ENCODE measurements at places on chromosomes 13 and 19.

- DNase-seq = no peak
Measured at GRCh38 chr13:84086847-84087162, 204.5 kb upstream of the SLITRK1 start.

GRCh38 chr13:62360609-62361008 lies 945.0 kb upstream of the PCDH20 start:
- DNase-seq = no peak

DNA sequence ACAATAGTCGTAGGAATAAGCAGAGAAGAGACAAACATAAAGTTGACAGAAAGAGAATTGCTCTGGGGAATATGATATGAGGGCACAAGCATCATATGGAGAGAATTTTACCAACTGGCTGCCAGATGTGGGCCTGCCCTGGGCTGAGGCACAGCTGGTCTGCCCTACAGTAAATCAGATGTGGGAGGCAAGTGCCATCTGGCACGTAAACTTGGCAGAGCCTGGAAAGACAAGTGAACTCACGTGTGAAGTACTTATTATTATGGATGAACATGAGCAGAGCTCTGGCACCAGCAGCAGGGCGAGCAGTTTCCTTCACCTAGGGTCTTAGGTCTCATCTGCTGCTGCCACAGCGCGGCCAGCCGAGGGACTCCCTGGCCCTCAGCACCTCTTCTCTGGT lies 20.6 kb downstream of the PCDH8 start:
- DNase-seq = no peak

GRCh38 chr19:16739546-16739945 lies 19.9 kb downstream of the NWD1 start:
- DNase-seq = no peak

DNA sequence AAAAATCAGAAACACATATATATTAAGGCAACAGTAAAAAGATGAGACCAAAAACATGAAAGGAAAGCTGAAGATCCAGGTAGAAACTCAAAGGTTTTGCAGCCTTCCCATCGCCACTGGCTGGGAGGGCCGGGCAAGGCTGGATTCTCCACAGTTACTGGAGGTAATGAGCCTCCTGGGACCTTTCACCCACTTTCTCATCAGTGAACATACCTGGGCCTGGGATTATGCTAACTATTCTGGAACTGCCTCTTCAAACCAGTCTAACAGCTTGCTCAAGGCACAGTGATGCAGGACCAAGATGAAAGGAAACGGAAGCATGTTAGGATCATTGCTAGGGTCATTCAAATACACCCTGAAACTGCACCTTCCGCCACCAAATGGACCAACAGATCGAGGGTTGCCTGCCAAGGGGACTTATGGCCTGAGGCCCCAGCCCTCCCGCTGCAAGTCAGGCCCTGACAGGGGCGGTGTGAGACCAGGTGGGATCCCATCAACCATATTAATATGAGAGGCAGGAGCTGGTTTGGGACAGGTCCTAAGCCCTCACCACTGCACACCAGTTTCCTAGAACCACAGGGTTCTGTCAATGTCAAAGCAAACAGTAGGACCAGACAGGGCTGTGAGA lies 28.4 kb upstream of the ATP12A start:
- DNase-seq = no peak

DNA sequence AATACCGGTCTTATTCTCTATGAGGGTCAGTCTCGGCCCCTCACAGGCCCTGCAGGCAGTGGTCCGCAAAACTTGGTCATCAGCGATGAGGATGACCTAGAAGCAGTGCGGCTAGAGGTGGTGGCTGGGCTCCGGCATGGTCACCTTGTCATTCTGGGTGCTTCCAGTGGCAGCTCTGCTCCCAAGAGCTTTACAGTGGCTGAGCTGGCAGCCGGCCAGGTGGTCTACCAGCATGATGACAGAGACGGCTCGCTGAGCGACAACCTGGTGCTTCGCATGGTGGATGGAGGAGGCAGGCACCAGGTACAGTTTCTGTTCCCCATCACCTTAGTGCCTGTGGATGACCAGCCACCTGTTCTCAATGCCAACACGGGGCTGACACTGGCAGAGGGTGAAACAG lies 1.8 kb downstream of the FREM2 start:
- DNase-seq = no peak
